Right lobe of liver (tissue), 6 donors: ENCODE measurements at places on chromosomes 3 and 15. TPM values are rescaled to one million over a fixed set of nuclear protein-coding genes. Genes with fewer than 3 reads are reported as not detected.

TMC3 gene
- not detected for total RNA-seq

MAP1A gene
- 0.18 TPM for total RNA-seq

TMEM89 gene
- total RNA-seq = not detected

POC1A gene
- total RNA-seq = 3.1 TPM

LCTL gene
- not detected for total RNA-seq

RARB gene
- total RNA-seq = 1.6 TPM

RTP1 gene
- total RNA-seq = not detected

PARP3 gene
- 13.5 TPM for total RNA-seq

GPR27 gene
- total RNA-seq = 0.20 TPM

USP13 gene
- total RNA-seq = 6.4 TPM

CHRNA7 gene
- 0.39 TPM for total RNA-seq

ITPKA gene
- 0.60 TPM for total RNA-seq

PIERCE2 gene
- total RNA-seq = 0.31 TPM

GOLGA6L7 gene
- not detected for total RNA-seq

NOX5 gene
- total RNA-seq = not detected

TAMM41 gene
- total RNA-seq = 6.1 TPM

ARPP21 gene
- total RNA-seq = 1.8 TPM

CD96 gene
- 0.81 TPM for total RNA-seq

FOXL2 gene
- not detected for total RNA-seq

CELF6 gene
- 1.1 TPM for total RNA-seq

CFAP92 gene
- not detected for total RNA-seq

ANKRD63 gene
- not detected for total RNA-seq

HACL1 gene
- 29.9 TPM for total RNA-seq

CLSTN2 gene
- total RNA-seq = 3.3 TPM

CNTN3 gene
- total RNA-seq = 2.6 TPM

STRIT1 gene
- not detected for total RNA-seq

SNURF gene
- 3.6 TPM for total RNA-seq

SLC22A14 gene
- not detected for total RNA-seq

SV2B gene
- total RNA-seq = 0.18 TPM

ZNF80 gene
- total RNA-seq = not detected

FAM227B gene
- 3.2 TPM for total RNA-seq

AMIGO3 gene
- 0.29 TPM for total RNA-seq

OTOL1 gene
- total RNA-seq = not detected

CIDEC gene
- total RNA-seq = 1.9 TPM

RHCG gene
- 0.43 TPM for total RNA-seq

KLHL6 gene
- total RNA-seq = 1.5 TPM

GP9 gene
- total RNA-seq = 0.50 TPM

TGM4 gene
- total RNA-seq = not detected

MTMR10 gene
- 29.1 TPM for total RNA-seq

CHRD gene
- total RNA-seq = 62.2 TPM

CLRN1 gene
- total RNA-seq = not detected

EIF4E3 gene
- total RNA-seq = 7.4 TPM

CFAP100 gene
- not detected for total RNA-seq
